Placental pericyte (primary cell): ENCODE measurements at places on chromosomes 1 and 21. TPM values are rescaled to one million over a fixed set of nuclear protein-coding genes. Genes with fewer than 3 reads are reported as not detected.

The IGSF5 gene
- total RNA-seq: under 0.01 and 0.22 TPM in 2 replicates

The GSTM5 gene
- 0.22 and 0.43 TPM in 2 replicates for total RNA-seq

The WNT4 gene
- total RNA-seq: 0.14 and 0.22 TPM in 2 replicates

The PADI3 gene
- total RNA-seq: under 0.01 and 0.14 TPM in 2 replicates

The LENEP gene
- 0.86 TPM in 1 of 2 replicates, not detected in the other for total RNA-seq

The IKBKE gene
- 42.7 and 51.4 TPM in 2 replicates for total RNA-seq

The COL11A1 gene
- 17.5 and 60.8 TPM in 2 replicates for total RNA-seq

The S100A14 gene
- total RNA-seq: not detected in 2 replicates

The FCER1G gene
- total RNA-seq: not detected in 2 replicates
